ENCODE measurements at places on chromosomes 4 and X.

DNA sequence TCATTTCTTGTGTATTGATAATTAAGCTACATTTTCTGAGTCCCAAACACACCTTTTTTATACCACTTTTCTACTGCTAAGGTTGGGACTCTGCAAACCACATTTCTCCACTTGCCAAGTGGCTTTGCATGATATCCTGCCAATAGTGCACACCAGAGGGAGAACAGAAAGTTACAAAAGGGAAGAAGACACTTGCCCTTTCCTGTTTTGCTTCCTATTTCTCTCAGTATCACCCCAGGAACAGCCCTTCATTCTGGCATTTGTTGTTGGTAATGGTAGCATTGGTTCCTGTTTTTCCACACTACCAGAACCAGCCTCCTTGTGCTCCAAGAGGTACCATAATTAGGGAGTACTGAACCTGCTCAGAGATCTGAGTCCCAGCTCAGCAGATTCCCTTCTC is 87.1 kb downstream of the HDX start:
- DNase-seq, result no peak

GRCh38 chr4:141174457-141174856 is 41.2 kb upstream of the RNF150 start:
- no peak for DNase-seq

GRCh38 chr4:48687313-48688051 is 92.6 kb downstream of the FRYL start:
- no peak for DNase-seq

DNA sequence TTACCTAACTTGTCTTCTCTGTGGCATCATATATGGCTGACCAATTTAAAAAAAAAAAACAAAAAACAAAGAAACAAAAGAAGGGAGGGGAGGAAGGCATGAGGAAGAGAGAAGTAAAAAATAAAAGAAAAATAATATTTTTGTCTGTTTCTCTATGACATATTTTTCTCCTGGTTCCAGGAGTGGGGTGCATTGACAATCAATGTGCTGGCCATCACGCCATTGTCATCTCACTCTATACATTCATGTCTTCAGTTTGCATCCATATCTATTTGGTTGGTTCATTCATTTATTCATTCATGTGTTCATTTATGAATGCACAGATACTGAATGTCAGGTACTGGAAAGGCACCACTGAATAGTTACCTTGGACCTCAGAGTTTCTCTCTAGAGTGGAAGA is 183.4 kb downstream of the DCHS2 start:
- DNase-seq, result no peak

DNA sequence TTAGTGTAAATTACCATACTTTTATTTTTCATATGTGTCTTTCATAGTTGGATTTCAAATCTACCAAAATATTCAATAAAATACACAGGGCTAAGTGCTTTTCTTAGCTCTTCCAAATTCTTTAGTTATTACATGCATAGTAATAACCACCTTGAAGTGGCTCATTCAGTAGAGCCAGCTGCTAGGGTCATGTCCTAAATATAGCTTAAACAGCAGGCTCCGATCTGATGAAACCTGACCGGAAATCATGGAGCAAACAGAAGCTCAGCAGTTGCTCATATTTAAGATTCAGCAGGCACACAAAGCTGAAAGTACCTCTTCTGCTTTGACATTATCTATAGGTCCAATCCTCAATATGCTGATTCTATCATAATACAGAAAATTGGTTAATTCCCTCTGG is 1470.4 kb downstream of the ADGRL3 start:
- no peak for DNase-seq

GRCh38 chrX:55213381-55213780 is 6.8 kb upstream of the PAGE5 start:
- DNase-seq, result no peak

DNA sequence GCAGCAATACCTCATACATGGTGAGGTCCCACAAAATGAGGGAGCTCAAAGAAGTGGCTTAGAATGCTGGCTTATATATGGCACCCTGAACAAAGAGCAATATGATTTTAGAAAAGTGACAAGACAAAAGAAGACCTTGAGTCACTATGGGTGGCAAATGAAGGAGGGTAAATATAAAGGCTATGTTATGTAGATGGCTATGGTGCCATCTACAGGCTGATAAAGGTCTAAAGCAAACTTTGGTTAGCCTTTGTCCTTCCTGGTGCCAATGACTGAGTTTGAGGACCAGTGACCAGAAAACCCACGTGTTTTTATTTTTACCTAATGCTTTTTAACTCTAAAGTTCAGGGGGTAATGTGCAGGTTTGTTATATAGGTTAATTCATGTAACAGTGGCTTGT is 151.8 kb downstream of the CCNG2 start:
- no peak for DNase-seq

DNA sequence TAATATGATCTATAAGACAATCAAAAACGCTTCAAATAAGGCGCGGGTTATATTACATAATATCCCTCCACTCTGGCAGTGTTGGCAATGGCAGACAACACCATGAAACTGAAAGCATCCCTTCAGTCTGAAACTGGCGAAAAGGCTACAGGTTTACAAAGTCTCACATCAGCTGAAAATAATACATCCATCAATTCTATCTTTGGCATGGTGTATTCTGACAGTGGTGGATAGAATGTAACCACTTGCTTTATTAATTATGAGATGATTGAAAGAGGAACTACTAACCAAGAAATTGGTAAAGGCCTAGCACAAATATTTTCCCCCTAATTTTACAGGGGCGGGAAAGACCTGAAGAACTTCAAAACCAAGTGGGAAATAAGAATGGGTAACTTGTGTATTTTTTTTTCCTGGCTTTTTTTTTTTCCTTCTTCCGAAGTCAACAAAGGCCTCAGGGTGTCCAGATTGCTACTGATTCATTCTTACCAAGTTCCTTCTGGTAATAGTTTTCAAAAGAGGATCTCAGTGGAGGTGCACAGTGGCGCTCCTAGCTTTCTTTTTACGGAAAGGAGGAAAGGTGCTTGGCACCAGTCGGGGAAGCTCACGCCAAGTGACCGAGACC is 728 bp downstream of the UBA6 start:
- no peak for DNase-seq

DNA sequence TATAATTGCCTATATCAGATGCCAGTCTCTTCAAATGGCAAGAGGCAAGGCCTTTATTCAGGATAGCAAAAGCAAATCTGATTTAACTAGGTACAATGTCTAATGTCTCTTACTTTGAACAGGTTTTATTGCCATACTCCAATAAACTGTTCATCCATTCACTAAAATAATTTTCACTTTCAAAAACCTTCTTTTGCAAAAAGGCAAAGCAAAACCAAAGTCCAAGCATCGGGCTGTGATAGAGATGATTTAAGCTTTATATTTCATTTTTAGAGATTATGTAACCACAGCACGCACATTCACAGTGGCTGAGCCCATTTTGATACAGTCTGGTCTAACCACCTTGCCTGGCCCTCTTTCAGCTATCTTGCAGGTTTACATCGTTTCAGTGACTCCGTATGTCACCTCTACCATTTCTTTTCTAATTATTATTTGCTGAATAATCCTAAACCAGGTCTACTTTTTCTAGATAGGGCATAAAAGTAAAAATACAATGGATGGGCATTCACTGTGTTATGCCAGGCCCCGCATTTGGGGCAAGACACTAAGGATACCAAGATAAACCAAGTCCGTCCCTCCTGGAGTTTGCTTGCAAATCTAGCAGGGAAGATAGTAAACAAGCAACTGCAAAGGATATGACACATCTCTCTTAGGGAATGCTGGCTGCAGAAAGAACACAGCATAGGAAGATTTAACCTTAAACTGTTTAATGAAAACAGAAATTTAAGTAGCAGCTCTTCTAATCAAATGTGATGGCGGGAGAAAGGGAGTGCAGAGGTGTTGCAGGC is 1.8 kb downstream of the CASP3 start:
- no peak for DNase-seq

GRCh38 chrX:5086388-5086787 is 1142.3 kb downstream of the NLGN4X start:
- no peak for DNase-seq

- no peak for DNase-seq
Measured at GRCh38 chr4:102632241-102633065, 128.3 kb downstream of the MANBA start.

DNA sequence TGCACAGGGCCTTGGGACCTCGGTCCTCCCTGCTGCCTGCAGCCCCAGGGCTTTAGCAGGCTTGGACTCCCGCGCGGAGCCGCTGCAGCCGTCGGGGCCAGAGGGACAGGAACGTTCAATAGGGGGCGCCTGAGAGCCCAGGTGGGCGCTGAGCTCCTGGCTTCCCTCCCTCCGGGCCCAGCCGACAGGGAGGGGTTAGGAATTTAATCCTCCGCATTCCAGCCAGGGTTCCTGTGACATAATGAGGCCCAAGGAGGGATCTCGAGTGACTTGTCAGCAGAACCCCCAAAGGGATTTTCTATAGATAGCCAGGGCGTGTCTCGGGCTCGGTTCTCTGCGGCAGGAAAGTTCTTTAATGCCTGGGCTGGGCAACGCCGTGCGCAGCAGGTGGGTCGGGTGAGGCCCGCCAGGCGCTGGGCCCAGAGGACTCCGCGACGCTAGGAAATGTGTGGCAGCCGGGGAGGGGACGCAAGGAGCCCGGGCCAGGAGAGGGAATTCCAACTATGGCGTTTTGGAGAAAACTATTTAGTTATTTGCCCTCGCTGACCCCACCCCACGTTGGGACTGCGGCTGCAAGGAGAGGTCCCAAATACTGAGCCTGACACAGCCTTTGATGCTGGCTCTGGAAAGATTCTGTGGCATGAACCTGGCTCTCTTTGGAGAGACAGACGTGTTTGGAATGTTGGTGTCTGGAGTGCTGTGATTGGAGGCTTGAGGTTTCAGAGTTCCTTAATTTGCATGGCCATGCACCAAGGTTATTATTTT is 285.2 kb upstream of the GATB start:
- DNase-seq, result no peak

DNA sequence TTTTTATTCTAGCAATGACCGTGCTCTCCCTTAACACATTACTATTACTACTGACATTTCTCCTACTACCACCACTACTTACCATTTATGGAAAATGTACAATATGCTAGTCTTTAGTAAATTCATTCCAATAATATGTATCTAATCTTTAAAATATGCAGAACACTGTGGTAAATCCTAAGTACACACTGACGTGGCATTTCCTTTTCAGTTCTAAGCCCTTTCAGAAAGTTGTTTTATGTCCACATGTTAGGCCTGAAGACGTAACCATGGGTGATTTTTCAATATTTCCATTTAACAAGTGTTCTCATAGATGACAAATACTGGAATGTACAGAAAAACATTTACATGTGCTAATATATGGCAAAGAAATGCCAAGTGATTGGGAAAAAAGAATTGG is 268.6 kb upstream of the SLIT2 start:
- no peak for DNase-seq

DNA sequence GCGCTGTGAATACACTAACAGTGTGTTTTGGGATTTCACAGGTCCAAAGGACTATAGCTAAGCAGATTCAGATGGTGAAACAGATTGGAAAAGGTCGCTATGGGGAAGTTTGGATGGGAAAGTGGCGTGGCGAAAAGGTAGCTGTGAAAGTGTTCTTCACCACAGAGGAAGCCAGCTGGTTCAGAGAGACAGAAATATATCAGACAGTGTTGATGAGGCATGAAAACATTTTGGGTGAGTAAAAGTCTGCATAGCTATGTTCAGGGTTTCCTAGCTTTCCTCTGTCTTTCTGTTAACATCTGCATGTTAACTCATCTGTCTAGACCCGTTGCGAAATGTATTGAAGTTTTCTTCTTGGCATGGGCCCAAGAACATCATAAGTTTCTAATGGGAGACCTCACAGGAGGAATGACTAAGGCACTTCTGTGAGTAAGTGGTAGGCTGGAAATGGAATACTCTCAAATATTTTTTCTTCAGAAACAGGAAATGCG is 372.1 kb downstream of the BMPR1B start:
- DNase-seq, result peak; percentile 3

- no peak for DNase-seq
Measured at GRCh38 chr4:67575232-67576058, 16.9 kb downstream of the STAP1 start.

GRCh38 chrX:137479386-137479785 is 86.5 kb upstream of the ZIC3 start:
- no peak for DNase-seq

- DNase-seq, result no peak
Measured at GRCh38 chr4:56787380-56787779, 34.1 kb downstream of the SPINK2 start.

DNA sequence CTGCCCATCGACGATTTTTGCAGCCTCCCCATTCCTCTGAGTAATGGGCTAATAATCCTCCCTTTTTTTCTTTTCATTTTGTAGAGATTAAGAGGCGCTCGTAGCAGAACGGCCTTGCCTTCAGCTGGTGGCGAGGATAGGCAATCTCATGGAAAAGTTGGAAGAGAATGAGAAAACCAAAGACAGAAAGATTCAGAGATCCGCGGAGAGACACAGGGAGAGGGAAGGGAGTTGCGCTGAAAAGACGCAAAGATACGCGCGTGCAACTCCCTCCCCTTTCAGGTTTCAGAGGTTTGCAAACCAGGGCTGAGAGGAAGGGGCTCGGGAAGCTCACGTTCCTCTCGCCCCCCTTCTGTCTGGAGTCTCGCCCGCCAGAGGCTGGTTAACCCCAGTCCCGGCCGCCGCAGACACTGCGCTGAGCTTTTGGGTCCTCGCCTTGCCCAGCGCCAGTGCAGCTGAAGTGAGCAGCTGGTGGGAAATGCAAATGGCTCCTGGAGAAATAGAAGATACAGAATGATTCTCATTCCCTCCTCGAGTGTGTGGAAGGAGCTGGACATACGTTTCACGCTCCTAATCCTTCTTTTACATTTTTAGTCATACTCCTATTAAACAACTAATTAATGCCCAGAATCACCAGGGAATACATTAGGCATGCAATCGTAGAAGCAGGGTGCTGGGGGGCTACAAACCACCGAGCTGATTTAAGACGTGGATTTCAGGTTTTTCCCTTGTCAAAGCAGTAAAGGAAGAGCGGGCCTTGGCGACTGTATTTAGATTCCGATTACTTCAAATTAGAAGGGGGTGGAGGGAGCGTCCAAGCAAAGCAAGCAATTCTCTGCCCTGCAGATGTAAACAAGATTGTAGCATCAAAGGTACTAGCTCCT is 16.6 kb upstream of the PITX2 start:
- no peak for DNase-seq

All from GOT3 (cell line).